ENCODE measurements at places on chromosomes 13 and 19.

DNA sequence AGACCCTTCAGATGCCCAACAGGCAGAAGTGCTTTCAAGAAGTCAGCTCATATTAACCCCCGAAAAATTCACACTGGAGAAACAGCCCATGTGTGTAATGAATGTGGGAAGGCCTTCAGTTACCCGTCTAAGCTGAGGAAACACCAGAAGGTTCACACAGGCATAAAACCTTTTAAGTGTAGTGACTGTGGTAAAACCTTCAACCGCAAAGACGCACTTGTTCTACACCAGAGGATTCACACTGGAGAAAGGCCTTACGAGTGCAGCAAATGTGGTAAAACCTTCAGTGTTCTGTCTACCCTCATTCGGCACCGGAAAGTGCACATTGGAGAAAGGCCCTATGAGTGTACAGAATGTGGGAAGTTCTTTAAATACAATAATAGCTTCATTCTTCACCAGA is 8.6 kb downstream of the ZNF584 start:
- no peak for DNase-seq

DNA sequence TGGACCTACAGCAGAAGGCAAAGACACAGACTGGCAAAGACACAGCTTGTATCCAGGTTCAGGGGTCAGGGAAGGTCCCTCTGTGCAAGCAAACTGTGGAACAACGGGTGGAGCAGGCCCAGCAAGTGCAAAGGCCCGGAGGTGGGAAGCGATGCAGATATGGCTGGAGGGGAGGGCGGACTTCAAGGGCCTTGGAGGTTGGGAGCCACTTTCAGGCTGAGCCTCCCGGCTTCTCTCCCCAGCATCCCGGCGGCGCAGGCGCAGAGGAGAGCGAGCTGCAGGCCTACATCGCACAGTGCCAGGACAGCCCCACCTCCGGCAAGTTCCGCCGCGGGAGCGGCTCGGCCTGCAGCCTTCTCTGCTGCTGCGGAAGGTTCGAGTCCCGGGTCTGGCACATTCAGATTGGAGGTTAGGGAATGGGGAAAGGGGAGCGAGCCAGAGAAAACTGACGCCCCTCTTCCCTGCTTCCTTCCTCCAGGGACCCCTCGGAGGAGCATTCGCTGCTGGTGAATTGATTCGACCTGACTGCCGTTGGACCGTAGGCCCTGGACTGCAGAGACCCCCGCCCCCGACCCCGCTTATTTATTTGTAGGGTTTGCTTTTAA is 2.1 kb upstream of the PNPLA6 start:
- DNase-seq: no peak

- DNase-seq: peak; percentile 96
These were observed 1.5 kb upstream of the ATP5F1D start for GRCh38 chr19:1239796-1240737.

DNA sequence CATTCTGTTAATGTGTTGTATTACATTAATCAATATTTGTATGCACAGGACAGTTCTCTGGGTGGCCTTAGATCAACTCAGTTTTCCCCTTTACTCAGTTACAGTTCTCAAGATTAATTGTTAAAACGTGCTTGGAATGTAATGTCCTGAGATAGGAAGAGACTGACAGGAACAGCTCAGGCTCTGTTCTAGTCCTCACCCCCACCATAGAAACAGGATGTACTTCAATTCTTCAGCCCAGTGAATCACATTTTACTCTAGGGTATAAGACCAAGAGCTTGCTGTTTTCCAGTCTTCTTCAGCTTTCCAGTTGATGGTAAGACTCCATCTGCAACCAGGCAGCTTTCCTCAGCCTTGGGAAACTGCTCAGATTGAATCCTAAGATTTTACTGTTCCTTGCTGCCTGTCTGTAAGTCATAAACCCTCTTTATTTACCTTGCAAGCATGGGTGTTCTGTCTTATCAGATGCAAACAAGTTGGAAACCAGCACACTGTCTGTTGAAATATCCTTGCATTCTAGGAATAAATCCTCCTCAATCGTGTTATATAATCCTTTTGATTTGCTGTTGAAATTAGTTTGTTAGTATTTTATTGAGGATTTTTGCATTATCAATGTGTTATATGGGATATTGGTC is 836.9 kb upstream of the PCDH9 start:
- no peak for DNase-seq

GRCh38 chr19:10768936-10769335 is 51.1 kb downstream of the DNM2 start:
- DNase-seq: no peak

Measured in stimulated activated CD4-positive, alpha-beta T cell treated with anti-CD3 and anti-CD28 coated beads, Interleukin-15, amount 100 ng/mL, for 48 hours (primary cell).